IPS DF 6.9 (cell line): ENCODE measurements at places on chromosomes 6 and 20.
A peak's percentile ranks its signal among the peaks of the same experiment; 100 is the strongest.

DNA sequence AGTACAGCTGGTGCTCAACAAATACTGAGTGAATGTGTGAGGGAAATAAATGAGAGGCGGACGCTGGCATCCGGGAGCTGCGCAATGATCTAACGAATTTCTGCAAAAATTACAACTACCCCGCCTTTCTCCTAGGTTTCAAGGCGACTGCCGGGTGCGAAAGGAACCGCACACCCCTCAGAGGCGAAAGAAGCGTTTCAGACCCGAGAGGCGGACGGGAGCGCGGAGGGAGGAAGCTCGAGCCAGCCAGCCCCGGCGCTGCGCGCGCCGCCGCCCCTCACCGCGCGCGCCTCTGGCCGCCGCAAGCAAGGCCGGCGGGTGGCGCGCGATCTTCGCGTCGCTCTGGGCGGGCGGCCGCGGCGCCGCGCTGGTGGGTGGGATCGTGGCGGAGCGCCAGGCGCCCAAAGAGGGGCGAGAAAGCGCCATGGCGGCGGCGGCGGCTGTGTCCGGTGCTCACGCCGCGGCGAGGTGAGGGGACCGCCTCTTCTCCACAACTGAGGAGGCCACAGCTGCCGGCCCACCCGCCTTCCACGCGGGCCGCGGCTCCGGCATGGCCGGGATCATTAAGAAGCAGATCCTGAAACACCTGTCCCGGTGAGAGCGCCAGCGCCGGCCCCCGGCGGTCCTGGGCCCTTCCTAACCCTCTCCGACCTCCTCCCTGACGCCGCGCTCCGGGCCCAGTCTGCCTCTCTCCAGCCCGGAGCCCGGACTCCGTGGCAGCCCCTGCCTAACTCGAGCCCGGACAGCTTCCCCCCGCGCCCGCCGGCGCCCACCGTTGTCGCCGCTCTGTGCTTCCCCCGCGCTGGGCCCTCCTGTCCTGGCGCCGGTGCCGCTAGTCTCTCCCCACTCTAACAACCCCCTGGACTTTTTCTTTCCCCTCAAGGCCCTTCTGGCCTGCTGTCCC lies at the start of gene BLTP3A:
Gene BLTP3A (plus strand): TSS at position 383 of the 904 bp plus-strand sequence. CDS start 168 bp downstream, at position 551.
- DNase-seq, result no peak

GRCh38 chr6:33610067-33610466 lies 11.1 kb upstream of the ITPR3 start:
- no peak for DNase-seq

- DNase-seq, result no peak
Measured at GRCh38 chr6:109053336-109053735, 41.3 kb downstream of the SESN1 start.

DNA sequence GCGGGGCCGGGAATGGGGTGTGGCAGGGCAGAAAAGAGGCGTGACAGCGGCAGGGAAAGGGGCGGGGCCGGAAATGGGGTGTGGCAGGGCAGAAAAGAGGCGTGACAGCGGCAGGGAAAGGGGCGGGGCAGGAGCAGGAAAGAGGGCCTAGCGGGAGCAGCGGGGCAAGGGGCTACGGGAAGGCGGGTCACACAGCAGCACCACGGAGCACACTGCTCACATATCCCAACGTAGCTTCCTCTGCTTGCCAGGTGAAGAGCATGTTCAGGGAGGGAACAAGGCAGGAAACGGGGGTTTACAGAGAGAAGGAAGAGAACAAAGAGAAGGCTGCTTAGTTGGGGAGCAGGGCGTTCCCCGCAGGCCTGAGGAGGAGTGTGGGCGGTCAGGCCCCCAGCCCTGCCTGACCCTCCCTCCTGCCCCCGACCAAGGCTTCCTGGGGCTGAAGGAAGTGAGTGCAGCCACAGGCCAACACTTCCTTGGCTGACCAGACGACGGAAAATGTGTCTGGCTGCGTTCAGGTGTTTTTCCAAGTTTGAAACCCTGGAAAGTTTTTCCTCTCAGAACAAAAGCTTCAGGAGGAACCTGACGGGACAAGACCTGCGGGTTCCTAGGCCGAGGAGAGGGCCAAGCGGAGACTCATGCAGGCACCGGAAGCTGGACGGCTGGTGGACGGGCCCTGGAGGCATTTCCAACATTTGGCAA lies 13.8 kb downstream of the UCKL1 start:
- DNase-seq, result no peak

DNA sequence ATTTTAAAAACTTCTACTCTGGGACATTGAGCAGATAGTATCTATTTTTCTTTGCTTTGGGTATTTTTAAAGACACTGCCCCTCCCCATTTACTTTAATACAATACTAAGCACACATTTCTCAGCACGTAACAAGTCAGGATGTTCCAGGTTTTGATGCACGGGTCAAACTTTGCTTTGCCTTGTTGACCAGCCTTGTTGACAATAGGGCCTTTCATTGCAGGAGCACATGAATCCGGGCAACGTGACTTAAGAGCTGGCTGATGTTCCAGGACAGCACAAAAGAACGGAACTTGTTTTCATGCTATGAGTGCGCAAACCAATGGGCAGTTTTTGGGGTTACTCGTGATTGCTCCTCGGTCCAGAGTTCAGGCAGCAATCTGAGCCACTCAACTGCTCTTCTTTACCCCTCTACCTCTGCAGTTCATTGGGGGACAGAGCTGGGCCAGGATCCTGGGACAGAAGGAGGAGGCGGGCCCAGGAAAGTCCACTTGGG lies 78.6 kb upstream of the SLC22A16 start:
- no peak for DNase-seq

- DNase-seq, result no peak
Measured at GRCh38 chr6:136726837-136727557, 65.3 kb downstream of the MAP3K5 start.

DNA sequence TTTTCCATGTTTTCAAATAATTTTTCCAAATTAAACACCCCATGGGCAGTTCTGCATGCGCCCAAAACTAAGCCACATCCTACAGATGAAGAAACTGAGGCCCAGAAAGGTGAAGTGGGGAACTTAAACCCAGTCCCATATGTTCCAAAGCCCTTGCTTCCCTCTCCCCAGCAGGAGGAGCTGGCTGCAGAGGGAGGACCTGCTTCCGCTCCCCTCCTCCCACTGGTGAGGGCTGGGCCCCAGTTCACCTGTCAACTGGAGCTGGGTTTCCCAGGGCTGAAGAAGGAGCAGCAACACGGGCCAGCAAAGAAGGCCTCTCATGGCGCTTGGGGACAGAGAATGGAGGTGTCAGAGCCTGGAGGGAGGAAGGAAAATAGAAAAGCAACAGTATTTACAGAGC lies 1.4 kb upstream of the RBPJL start:
- no peak for DNase-seq

GRCh38 chr6:3351105-3351676 lies 92.4 kb downstream of the PSMG4 start:
- DNase-seq, result no peak

- DNase-seq, result no peak
Measured at GRCh38 chr6:71489736-71490135, 201.1 kb downstream of the OGFRL1 start.

- peak; percentile 37 for DNase-seq
Measured at GRCh38 chr6:1724124-1724523, 114.4 kb downstream of the FOXC1 start.

GRCh38 chr20:31712564-31713311 lies 9.9 kb downstream of the BCL2L1 start:
- no peak for DNase-seq

- DNase-seq, result no peak
Measured at GRCh38 chr20:23926944-23927872, 47.7 kb upstream of the CST5 start.

GRCh38 chr6:121855521-121855920 lies 420.1 kb downstream of the GJA1 start:
- no peak for DNase-seq

GRCh38 chr20:6942266-6942665 lies 174.8 kb downstream of the BMP2 start:
- DNase-seq, result no peak

DNA sequence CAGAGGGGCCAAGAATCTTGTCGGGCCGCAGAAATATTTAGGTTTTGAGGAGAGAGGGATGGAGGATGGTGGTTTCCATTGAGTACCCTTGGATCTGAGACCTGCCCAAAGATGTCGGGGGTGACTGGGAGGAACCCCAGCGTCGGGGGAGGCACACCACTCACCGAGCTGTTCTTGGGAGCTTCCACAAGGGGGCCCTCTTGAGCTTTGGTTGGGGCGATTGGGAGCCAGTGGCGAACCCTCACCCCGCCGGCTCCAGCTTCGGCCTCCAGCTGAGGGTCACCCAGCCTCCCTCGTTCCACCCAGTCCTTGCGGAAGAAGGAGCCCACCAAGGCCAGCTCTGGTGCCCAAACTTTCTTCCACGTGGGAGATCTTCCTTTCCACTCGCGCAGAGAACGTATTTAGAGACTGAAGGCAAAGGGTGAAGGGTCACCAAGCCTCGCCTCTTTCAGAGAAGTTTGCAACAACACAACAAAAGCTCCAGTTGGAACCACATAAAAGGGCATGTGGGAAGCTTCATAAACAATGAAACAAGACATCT lies 33.6 kb downstream of the APCDD1L start:
- DNase-seq, result peak; percentile 70

DNA sequence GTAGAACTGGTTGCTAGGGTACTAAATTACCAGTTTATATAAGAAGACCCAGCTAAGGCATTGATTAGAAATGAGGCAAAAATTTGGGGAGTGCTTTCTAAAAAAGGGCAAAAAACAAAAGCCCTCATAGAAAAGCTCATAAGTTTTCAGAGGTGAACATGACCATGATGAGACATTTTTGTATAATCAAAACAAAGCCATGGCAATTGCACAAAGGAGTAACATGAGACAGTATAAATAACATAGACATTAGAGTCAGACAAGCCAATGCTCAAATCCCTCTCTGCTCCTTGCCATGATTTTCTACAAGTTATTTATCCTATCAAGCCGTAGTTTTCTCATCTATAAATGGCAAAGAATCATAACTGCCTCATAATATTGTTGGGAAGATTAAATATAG lies 112.2 kb upstream of the ADTRP start:
- no peak for DNase-seq

GRCh38 chr6:30258204-30258603 lies 45.0 kb upstream of the TRIM26 start:
- DNase-seq, result no peak

DNA sequence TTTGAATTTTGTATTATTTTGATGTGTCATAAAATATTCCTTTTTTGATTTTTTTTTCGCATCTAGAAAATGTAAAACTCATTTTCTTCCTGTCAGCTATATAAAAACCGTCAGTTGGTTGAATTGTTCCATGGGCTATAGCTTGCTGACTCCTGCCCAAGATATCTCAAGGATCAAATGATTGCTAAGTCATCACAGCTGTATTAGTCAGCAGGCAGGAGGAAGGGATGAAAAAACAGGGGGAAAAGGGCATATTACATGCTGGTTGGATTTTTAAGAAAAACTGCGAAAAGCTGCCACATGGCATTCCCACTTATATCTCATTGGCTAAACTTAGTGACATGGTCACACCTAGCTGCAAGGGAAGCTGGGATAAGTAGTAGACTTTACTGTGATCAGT lies 569.9 kb downstream of the BCKDHB start:
- no peak for DNase-seq

DNA sequence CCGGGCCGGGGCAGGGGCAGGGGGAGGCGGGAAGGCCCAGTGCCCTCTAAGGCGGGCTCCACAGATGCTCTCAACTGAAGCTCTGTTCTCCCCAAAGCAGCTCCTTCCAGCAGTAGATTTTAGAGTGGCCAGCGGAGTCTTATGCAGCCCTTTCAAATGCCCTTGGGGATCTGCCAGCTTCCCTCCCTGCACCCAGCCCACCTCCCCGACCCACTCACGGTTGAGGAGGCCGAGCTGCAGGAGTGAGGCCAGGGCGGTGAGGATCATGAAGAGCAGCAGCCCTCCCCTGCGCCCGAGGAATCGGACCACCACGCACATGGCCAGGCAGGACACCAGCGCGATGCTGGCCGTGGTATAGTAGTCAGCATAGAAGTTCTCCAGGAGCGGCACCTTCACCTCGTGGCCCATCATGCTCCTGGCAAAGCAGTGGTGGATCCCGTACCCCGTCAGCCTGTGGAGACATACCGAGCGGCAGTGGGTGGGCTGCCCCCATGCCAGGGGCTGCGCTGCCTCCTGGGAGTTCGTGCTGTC lies 28.0 kb downstream of the PSMG4 start:
- no peak for DNase-seq

GRCh38 chr20:48492715-48493070 lies 335.1 kb downstream of the PREX1 start:
- no peak for DNase-seq

DNA sequence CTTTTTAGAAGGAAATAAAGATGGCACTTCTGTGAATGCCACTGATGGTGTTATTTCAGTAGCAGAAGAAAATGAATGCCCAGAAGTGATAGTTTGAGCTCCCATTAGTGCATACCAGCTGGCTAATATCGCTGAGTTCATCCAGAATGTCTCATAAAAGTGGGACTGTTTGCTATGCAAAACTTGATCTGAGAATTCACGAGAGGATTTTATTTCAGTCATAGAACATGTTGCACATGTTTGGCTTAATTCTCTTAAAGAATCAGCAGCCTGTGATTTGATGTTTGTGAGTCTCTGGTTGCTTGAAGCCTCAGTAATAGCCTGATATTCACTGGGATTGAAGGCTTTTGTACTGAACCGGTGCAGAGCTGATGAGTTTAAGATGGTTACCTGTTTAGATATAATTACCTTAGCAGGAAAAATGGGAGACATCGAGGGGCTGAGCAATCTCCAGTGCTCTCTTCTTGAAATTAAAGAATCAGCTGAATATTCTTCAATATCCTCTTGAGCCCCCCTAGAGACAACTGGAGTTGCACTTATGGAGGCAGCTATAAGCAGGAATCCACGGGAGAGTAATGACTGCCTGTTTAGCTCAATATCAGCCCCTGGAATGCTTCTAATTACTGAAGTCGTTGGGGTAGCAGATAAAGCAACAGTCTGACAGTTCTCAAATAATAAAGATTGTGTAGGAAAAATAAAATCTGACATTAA lies 955.5 kb downstream of the PHF3 start:
- DNase-seq, result no peak
